Glomerular endothelial cell (primary cell): ENCODE measurements at places on chromosomes 1 and 21. TPM values are rescaled to one million over a fixed set of nuclear protein-coding genes. Genes with fewer than 3 reads are reported as not detected.

GRCh38 chr1:53256511-53257453, 18.5 kb upstream of the MAGOH start:
- no peak for DNase-seq

The PRKAA2 gene
- 1.3 and 1.8 TPM in 2 replicates for total RNA-seq

DNA sequence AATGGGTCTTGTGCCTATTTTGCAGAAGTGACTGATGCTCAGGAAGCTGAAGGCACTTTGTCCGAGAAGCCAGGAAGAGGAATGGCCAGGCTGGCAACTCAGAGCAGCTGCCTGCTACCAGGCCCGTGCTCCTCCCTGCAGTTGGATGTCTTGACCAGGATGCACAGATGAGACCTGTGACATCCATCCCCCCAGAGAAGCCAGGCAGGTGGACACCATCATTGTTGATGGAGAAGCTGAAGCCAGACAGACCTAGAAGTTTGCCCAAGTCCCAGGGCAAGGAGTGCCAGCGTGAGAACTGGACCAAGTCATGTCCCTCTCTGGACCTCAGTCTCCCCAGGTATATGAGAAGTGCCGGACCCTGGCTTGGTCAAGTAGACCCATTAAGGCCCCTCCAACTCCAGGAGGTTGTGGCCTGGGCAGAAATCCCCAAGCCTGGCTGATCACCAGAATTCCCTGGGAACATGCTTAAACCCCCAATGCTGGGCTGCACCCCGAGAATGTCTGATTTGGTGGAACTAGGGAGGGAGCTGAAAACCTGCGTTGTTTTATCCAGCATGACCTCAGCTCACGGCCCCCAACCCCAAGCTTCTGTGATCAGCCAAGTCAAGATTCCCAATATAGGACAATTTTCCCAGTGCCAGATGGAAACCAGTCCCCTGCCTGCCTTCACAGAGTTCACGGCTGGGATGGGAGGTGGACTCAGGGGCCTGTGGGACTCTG, 82.4 kb downstream of the CAMK2N1 start:
- no peak for DNase-seq

- DNase-seq, result no peak
Measured at GRCh38 chr21:38081708-38082107, 165.5 kb upstream of the KCNJ6 start.

DNA sequence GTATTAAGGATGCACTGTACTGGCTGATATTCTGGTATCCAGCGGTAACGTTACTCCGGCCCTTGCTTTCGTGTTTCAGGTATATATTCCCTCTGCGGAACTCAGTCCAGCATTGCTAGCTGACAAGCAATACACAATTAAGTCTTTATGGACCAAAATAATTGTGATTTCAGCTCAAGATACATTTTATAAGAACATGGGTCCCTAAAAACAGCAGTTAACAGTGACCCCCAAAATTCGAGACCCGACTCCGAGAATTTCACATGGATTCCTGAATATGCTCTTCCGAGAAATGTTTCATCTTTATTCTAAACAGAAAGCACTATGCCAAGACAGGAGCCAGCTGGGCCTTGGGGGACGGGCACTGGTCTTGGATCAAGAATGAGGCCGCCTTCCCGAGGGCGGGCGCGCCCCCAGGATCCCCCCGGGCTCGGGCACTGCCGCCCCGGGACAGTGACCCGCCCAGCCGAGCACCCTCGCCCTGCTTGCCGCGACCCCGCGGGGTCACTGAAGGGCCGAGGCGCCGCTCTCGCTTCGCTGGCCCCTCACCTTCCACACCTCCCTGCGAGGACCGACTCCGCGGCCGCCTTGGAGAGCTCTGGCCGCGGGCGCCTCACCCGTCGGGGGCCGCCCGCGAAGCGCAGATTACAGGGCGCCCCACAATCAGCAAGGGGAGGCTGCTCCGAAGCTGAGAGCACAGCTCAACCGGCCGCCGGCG, 610 bp downstream of the SCYL3 start:
- no peak for DNase-seq

DNA sequence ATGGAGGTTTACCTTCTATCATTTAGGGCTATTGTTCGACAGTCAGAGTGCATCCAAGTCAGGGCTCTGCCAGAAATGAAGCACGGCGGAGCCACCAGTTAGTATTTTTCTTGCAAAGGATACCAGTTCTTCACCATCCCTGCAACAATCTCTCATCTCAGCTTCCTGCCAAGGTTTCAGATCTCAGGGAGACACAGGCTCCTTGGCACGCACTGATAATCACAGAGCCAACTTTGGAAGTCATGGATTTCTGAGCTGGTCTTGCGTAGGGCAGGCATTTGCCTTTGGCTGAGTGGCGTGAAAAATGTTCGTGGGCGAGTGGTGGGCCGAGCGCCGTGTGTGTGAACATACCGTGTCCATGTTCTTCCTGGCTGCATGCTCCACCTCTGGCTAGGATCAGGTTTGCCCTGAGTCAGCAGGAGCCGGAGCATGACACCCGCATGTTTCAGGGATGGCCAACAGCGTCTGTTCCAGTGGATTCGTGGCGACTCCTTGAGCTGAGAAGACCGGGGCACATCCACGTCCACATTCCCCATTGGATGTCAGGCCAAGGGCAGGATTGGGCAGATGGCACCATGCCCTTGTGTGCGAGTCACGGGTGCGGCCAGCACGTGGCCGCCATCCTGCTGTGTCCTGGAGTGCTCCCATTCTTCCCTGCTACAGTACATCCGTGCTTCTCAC, 118.5 kb upstream of the C1orf174 start:
- no peak for DNase-seq

The LAPTM5 gene
- 82.2 and 132 TPM in 2 replicates for total RNA-seq

- no peak for DNase-seq
Measured at GRCh38 chr1:109479311-109479710, 4.4 kb upstream of the ATXN7L2 start.

The CRP gene
- total RNA-seq, result not detected in 2 replicates

The MTARC1 gene
- 0.93 and 2.1 TPM in 2 replicates for total RNA-seq

The HSPB7 gene
- not detected in 2 replicates for total RNA-seq

DNA sequence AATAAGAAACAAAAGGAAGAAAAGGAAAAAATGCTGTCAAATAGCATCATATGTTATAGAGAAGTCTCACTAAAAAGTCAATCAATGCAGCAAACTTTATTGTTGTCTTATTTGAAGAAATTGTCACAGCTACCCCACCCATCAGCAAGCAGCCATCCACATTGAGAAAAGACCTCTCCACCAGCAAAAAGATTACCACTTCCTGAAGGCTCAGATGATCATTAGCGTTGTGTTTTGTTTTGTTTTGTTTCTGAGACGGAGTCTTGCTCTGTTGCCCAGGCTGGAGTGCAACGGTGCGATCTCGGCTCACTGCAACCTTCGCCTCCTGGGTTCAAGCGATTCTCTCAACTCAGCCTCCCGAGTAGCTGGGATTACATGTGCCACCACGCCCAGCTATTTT, 29.0 kb downstream of the ATP2B4 start:
- DNase-seq, result no peak

The ADORA3 gene
- total RNA-seq, result 0.53 TPM in 1 of 2 replicates, not detected in the other

The THEM4 gene
- total RNA-seq, result 12.0 and 13.8 TPM in 2 replicates

The CR1L gene
- total RNA-seq, result not detected in 2 replicates

The GSTM1 gene
- 9.3 TPM in 1 of 2 replicates, not detected in the other for total RNA-seq
